ENCODE measurements at places on chromosomes 13 and 19.

DNA sequence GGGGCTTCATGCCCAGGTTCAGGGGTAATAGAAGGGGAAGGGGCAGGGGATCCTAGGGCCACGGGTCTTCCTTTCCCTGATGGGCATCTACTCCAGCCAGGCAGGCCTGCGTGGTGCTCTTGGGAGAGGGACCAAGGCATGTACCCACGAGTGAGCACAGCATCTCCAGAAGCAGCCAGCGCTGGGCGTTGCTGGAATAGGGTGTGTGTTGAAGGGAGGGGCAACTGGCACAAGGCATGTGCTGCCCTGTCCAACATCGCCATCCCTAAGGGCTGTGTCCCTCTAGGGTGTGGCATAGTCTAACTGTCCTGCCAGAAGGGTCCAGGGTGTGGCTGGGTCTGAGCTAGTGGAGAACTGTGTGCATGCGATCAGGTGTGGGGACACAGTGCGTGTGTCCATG is 2.9 kb downstream of the NOTCH3 start:
- DNase-seq: no peak

DNA sequence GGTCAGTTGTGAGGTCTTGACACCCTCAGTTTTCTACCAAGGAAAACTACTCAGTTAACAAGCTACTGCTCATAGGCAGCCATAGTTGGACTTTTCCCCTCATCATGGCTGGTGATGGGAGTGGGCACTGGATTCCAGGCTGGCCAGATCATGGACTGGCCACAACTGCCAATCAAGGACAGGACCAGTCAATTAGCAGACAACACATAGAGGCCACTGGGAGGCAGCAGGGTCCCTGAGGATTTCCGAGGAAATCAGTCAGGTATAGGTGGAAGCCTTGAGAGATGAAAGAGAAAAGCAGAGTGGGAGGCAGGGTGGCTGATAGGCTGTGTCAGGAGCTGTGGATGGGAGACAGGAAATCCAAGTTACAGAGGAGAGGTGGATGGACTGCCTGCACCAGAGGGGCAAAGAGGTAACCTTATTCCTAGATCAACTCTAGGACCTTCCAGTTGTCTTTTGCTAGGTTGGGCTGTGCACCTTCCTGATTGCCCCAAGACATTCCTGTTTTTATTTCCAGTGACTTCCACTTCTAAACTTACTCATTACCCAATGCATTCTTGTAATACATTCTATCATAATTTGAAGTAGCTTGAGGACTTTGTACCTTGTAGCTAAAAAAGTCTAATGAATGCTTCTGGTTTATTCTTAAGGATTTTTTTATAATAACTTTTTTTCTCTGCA is 361.8 kb downstream of the KCNRG start:
- no peak for DNase-seq

DNA sequence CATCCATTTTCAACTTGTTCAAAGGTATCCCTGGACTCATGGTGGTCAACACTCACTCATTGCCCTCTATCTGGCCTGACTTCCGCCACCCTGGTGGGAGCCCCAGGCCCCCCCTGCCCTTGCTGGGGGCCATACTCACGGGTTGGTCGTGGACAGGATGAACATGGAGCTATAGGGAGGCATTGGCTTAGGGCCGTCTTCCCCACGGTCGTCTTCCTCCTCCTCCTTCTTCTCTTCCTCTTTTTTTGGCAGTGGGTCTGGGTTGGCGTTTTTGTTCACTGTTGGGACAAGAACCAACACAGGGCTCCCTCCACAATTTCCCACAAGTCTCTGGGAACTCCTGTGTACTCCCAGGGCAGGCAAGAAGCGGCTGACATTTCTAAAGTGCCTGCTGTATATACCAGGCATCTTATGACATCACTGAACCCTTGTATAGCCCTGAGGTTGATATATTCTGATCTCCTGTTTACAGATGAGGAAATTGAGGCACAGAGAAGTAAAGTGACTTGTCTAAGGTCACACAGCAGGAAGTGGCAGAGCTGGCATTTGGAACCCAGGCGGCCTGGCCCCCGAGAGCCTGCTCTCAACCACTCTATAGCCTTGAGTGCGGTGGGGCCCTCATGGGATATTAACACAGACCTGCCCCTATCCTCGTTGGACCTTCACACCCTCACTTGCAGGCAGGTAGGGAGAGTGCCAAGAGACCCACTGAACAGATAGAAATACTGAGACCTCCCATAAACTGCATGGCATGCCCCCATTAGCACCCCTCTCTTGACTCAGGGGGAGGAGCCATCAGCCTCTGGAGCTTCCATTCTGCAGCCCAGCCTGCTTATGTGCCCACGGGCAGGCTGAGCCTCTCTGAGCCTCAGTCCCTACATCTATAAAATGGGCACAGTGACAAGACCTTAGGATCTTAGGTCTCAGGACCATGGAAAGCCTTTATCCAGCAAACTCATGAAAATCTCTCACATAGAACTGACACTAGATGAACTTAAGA is 135.0 kb downstream of the IER2 start:
- DNase-seq: no peak

DNA sequence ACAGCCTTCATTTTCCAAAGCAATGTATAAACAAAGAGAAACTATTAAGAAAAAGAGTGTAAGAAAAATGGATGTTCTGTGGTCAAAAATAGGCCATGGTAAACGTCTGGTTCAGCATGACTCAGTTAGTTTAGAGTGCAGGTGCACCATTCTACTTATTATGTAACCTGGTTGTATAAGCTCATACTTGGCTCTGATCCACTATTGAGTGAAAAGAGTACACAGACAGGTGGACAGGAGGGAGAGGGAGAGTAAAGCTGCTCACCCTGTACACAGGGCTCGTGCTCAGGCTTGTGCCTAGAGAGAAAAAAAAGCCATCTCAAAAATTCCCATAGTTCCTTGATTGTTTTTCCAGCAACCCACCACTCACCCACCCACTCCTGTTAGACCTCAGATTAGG is 85.8 kb upstream of the ZNF91 start:
- DNase-seq: no peak

- DNase-seq: no peak
Measured at GRCh38 chr19:40282920-40283319, 2.2 kb downstream of the AKT2 start.

GRCh38 chr19:30074741-30075715 is 133.0 kb downstream of the URI1 start:
- no peak for DNase-seq

- peak; percentile 67 for DNase-seq
Measured at GRCh38 chr13:97344265-97345175, 89.4 kb upstream of the RAP2A start.

DNA sequence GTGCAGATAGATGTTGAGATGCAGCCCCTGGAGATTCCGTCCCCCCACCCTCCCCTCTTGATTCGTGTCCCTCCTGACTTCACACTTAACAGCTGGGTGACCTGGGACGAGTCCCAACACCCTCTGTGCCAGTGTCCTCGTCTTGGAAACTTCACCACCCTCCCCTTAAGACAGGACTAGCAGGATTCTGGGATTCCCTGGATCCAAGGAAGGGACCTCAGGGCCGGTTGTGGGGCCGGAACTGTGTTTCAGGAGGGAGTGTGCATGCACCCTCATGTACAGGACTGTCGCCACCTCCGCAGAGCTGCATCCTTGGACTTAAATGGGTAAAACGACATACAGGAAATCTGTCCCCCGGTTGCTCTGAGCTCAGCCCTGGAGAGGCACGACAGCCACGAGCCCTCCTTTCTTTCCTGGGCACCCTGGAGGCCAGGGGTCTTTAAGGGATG is 990 bp downstream of the MYO9B start:
- DNase-seq: no peak

GRCh38 chr13:84802073-84802472 is 919.8 kb upstream of the SLITRK1 start:
- DNase-seq: no peak

GRCh38 chr13:92994056-92994455 is 232.6 kb upstream of the GPC6 start:
- no peak for DNase-seq

- no peak for DNase-seq
Measured at GRCh38 chr13:113625965-113626721, 31.9 kb downstream of the ATP4B start.

DNA sequence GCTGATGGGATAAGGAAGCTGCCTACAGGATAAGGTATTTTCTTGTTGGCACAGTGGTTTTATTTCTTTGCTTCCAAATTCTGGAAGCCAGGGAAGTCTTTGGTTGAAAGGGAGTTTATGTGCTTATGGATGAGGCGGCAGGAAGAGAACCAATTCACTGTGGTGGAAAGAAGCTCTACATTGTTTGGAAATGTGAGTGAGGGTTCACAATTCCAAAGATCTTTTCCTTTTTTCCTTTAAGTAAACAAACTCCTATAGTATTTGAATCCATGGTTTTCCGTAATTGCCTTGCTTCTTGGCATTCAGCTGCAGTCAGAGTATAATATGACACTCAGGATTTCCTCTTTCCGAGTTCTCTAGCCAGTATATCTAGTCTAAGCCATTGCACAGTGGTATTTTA is 86.2 kb downstream of the TEX29 start:
- DNase-seq: no peak

- DNase-seq: no peak
Measured at GRCh38 chr13:88196106-88196505, 524.9 kb downstream of the SLITRK5 start.

DNA sequence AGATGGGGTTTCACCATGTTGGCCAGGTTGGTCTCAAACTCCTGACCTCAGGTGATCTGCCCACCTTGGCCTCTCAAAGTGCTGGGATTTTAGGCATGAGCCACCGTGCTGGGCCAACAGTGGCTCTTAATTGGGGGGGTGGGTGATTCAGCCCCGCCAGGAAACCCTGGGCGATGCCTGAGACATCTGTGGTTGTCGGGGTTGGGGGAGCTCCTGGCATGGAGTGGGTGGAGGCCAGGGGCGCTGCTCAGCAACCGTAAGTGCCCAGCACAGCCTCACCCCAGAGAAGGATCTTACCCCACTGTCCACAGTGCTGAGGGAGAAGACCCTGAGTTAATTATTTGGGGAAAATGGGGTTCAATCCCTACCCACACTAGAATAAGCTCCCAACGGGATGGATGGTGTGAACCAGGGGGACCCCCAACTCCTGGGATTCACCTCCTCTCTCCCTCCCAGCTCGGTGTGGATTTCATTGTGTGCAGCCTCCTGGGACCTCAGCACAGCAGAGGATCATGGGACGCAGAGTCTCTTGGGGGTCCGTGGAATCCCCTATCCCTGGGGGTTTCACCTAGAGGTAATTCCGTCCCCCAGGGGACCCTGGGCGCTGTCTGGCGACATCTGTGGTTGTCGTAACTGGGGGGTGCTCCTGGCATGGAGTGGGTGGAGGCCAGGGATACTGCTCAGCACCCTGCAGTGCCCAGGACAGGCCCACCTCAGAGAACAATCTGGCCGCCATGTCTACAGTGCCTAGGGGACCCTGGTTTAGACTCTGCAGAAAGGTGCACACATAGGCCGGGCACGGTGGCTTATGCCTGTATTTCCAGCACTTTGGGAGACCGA is 68.9 kb downstream of the GADD45B start:
- no peak for DNase-seq

- DNase-seq: no peak
Measured at GRCh38 chr19:7980168-7980567, 25.3 kb downstream of the ELAVL1 start.

DNA sequence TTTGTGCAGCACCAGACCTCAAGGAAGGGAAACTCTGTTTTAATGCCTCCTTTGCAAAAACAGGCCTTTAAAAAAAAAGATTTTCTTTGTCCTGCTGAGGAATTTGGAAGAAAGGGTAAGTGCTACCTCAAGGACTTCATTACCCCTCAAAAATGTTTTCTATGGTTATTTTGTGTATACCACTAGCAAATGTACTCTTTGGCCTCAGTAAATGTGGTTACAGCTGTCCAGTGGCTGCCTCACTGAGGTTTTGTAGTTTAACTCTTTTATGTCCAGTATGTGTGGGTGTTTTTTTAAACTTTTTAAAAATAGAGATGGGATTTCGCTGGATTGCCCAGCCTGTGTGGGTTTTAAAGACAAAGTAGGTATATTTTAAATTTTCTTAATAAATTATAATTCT is 42.2 kb upstream of the TSC22D1 start:
- DNase-seq: no peak

DNA sequence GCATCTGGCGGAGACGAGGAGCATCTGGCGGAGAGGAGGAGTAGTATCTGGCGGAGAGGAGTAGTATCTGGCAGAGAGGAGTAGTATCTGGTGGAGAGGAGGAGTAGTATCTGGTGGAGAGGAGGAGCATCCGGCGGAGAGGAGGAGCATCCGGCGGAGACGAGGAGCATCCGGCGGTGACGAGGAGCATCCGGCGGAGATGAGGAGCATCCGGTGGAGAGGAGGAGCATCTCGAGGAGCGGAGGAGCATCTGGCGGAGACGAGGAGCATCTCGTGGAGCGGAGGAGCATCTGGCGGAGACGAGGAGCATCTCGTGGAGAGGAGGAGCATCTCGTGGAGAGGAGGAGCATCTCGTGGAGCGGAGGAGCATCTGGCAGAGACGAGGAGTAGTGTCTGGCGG is 18.6 kb downstream of the C13orf46 start:
- DNase-seq: no peak

GRCh38 chr19:43300876-43301765 is 31.8 kb upstream of the PSG9 start:
- DNase-seq: no peak
